EH (cell line): ENCODE measurements at places on chromosomes 6 and 20.
A peak's percentile ranks its signal among the peaks of the same experiment; 100 is the strongest.

DNA sequence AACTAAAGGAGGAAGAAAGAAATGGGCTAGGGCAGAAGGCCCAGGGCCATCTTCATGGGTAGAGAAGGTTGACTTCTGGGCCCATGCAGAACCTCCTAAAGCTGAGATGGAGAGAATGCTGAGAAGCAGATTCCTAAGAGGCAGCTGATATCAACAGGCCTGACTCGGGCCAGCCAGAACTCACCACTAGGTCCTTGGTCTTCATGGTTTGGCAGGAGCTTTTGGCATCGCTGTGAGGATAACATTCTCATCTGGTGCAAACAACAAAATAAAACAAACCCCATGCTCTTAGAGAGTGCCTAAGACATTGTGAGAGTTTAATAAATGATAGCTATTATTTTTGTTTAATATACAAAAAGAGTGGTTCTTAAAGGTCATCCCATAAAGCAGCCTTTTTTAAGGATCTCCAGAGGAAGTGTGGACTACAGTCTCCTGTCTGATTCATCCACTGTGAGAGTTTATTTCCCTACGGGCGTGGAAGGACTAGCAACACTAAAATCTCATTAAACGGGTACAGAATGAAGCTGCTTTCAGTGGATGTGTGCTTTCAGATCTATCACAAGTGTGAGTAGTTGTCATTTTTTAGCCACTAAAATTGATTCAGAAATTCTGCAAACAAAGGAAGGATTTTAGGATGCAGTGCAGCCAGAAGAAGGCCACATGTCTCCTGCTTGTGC lies 160.0 kb downstream of the PLCB4 start:
- DNase-seq, result peak; percentile 50

DNA sequence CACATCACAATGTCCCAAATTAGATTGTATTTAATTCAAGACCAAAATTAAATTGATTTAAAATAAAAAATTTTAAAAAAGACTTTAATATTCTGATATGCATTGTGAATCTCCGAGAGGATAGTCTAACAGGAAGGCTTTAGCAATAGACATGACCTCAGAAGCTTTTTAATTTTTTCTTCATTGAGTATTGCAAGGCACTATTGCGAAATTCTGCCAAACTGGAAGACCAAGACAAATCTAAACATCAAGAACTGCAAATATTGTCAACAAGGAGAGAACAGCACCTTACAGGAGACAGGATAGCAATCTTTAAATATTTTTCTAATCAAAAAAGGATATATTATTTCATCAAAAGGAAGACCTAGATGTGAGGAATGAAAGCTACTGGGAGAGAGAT lies 56.9 kb downstream of the BMP5 start:
- no peak for DNase-seq

GRCh38 chr6:3227363-3228045 lies at the start of gene TUBB2B:
TSS of gene TUBB2B (minus strand) at chr6:3227653. CDS start at chr6:3227543, 110 bp downstream.
- peak; percentile 24 for DNase-seq

DNA sequence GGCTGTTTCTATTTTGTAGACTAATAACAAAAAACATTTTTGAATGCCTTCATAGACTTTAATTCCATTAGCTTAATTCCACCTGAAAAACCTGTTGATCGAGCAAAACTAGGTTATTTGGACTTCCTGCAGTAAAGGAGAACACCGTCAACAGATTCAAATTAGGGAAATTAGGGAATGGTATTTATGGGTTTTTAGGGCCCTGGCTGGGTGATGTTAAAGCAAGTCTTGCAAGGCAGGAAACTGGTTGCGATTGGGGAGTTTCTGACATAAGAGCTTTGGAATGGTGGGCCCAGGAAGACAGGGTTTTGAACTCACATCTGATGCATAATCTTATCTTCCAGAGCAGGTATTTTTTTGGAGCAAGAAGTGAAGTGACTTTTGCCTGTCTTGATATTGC lies 40.1 kb upstream of the TFAP2C start:
- no peak for DNase-seq

GRCh38 chr6:47414423-47415167 lies 63.0 kb upstream of the CD2AP start:
- DNase-seq, result peak; percentile 50

DNA sequence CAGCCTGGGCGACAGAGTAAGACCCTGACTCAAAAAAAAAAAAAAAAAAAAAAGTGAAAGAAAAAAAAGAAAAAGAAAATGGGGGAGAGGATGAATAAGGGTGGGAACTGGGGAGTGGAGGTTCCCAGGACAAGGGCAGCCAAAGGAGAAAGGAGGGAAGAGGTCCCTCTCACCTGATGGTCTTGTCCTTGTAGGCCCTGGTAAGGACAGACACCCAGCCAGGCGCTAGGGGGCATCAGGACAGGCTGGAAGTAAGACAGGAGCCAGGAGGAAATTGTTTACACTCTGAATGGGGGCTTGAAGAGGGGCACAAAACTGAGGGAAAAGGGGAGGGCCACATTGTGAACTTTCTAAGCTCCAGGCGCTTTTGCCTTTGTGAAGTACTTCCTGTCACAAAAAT lies 2.3 kb upstream of the ALDH5A1 start:
- peak; percentile 28 for DNase-seq
